Cortex of kidney (tissue), 1 donor: ENCODE measurements at places on chromosomes 5 and 9.

DNA sequence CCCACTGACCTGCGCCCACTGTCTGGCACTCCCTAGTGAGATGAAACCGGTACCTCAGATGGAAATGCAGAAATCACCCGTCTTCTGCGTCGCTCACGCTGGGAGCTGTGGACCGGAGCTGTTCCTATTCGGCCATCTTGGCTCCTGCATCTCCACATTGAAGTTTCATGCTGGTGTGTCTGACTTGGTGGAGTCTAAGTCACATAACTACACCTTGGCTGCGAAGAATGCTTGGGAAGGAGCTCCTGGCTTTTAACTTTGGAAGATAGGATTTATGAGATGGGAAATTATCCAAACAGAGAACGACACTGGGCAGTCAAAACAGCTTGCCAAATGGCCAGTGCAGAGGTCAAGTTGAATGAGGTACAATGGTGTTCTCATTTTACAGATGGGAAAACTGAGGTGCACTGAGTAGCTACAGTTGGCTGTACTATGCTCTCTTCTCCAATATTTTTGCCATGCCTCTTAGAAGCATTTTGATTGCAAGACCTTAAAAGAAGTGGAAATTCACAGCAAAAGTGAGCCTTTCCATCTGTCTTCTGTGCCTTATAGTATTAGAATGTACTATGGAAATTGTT is 36.7 kb downstream of the CCDC192 start:
- DNase-seq: no peak

DNA sequence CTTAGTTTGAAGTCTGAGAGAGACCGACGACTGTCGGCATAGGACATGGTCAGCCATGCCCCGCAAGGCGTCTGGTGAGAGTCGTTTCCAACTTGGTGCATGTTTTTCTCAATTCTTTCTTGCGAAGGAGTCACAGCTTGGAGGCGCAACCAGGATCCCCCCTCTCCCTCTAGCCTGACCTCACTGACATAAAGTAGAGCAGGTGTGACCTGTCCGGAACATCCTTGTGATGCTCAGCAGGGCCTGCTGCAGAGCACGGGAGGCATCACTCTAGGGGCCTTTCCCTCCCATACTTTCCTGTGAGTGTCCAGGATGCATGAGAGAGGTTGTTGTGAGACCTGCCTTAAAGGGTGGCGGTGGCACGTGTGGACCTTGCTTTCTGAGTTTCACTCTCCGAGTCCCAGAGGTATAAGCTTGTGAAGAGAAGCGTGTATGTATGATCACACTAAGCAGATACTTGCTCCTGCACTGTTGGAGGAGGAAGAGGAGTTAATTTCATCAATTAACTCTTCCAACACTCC is 5.0 kb downstream of the TENT4A start:
- no peak for DNase-seq

DNA sequence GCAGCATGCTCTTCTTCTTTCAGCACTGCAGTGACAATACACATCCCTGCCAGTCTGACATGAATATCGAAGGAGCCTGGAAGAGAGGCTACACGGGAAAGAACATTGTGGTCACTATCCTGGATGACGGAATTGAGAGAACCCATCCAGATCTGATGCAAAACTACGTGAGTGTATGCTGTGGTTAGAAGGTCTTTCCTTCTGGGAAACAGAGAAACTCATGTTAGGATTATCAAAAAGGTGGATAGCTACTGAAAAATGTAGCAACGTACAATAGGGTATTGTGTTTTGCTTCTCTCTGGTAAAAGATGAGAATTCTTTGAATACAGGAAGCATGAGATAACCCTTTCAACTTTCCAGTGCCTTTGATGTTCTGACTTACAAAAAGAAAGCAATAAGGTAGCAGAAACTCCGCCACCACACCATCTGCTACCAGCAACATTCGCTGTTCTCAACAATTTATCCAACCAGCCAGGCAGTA is 133.3 kb downstream of the PCSK5 start:
- DNase-seq: no peak

DNA sequence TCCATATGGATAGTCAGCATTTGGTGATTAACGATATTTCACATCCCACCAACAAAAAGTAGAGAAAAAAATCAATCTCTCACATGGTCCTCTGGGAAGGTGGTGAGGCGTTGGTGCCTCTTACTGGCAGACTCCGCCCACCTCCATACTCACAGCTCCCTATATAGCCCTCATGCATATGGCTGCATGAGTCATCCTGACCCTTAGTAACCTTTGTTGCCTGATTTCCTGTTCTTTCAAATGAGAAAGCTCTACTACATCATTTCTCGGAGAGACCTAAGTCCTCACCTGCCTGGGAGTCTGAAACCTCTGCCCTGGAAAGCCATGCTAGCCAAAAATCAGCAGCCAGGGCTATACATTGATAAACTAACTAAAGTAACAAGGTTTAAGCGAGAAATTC is 33.3 kb upstream of the ABCA1 start:
- DNase-seq: no peak

DNA sequence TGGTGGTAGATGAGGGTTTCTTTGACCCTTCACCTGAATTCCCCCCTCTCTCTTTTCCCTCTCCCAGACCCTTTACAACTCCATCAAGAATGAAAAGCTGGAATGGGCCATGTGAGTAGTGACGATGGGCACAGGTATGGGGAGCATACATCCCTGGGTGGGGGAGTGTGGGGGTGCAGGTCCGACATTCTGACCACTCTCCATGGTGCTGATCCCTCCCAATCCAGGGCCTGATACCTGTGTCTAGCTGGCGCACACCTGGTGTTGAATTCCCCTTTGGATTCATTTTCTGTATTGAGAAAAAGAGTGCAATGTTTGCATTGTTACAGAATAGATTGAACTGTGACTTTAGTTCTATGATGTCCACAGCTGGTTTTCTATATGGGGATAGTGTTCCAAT is 40.0 kb downstream of the PSD2 start:
- no peak for DNase-seq

DNA sequence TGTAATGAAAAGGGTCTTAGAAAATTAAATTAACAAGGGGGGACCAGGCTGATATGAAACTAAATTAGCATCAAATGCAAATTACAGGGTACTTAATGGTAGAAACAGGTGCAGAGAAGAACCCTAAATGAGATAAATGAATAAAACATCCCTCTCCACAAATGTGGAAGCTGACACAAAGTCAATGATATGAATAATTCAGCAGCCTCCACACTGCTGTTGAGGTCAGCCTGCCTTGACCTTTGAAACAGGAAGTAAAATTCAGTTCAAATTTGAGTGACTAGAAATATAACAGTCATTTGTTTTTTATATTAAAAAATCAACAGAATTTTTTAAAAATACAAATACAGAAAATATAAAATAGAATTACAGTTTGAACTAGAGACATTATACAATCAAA is 40.0 kb downstream of the EBF1 start:
- no peak for DNase-seq

- DNase-seq: no peak
Measured at GRCh38 chr9:36426945-36427344, 26.9 kb upstream of the RNF38 start.

DNA sequence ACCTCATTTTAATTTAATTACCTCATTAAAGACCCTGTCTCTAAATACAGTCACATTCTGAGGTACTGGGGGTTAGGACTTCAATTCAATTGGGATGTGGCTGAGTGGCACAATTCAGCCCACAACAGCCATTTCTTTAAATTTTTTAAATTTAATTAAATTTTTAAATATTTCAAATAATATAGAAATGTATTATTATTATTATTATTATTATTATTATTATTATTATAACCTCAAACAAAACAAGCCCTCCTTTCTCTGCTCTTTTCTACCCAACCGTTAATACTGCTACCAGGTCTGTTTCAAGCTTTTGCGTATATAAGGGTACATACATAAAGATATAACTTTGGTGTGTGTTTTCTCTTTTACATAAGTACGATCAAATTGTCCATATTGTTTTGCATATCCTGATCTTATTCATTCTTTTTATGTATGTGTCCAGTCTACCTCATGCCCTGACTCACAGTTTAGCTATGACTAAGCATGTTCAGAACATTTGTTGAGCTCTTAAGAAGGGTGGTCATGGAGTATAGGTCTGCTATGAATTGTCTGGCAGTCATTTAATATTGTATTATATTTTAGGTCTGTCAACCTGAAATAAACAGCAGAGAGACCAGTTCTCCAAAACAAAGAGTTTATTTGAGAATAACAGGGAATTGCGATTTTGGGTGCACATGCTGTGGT is 16.1 kb upstream of the RAB14 start:
- no peak for DNase-seq

DNA sequence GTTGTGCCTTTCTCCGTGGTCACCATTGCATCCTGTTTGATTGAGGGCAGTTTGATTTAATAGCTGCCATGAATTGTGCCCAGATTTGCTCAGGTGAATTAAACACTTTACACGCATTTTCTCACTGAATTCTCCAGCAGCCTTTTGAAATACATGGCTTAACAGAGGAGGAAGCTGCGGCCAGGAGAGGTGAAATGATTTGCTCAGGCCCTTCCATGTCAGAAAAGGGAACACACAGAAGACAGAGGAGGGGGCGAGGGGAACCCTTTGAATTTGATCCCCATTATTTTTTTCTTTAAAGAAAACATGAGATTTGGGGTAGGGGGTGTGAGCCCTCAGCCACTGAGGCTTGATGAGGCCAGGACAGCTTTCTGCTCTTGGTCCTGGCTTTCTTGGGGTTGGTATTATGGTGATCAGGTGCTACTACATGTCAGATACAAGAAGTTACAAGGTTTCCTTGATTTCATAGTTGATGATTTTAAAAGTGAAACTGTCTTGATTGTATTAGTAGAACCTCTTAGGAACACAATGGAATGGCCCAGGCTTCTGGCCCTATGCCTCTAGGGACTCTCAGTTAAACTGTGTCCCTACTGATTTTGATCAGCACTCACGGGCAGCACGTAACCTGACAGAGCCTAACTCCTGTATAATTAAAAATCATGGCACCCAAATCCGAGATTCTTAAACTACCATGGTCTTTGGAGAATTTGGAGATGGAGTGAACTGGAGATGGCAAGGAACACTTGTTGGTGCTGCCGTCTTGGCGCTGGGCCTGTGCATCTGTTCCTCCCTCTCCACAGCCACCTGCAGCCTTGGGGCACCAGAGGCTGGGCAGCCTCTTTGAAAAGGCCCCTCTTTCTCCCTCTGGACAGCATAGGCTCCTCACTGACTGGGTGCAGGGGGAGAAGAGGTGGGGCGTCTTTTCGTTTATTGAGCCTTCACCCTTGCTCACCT is 107.9 kb downstream of the TRIO start:
- DNase-seq: no peak

DNA sequence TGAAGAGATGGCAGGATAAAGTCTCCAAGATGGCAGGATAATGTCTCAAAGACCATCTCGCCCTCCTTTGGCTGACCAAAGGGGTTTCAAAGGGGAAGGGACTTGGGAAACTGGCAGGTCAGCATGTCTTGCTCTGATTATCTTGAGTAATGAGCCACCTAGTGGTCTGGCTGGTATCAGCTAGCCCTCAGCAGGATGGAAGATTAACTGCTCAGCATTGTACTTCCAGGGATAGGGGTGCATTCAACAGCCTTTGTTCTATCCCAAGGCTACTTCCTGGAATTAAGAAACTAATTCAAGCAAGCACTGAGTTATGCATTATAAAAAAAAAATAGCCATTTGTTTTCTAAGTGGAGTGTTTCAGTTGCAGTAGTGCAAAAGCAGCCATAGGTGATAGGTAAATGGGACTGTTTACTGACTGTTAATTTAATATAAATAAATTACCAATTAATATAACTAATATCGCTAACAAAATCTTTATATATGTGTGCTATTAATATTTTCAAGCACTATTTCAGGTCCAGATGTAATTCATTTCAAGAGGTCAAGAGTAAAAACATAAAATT is 555.5 kb downstream of the CDH9 start:
- no peak for DNase-seq

DNA sequence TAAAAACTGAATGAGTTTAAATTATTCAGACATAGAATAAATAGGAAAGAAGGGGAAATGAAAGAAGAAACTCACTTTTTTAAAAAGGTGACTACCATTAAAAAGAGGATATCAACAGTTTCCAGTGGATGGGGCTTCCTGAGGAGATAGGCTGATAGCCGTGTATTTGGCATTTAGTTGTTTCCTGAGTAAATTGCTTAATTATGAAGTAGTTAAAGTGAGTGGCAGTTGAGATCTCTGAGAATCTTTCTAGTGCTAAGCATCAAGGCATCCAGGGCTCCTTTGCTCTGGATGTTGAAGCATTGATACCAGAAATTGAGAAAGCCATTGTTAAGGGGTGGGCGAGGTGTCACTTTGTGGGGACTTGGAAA is 2.7 kb downstream of the TNFAIP8 start:
- DNase-seq: no peak

GRCh38 chr9:90085633-90086032 is 480.8 kb downstream of the GADD45G start:
- no peak for DNase-seq

GRCh38 chr5:172413601-172414171 is 40.6 kb downstream of the SH3PXD2B start:
- DNase-seq: no peak

DNA sequence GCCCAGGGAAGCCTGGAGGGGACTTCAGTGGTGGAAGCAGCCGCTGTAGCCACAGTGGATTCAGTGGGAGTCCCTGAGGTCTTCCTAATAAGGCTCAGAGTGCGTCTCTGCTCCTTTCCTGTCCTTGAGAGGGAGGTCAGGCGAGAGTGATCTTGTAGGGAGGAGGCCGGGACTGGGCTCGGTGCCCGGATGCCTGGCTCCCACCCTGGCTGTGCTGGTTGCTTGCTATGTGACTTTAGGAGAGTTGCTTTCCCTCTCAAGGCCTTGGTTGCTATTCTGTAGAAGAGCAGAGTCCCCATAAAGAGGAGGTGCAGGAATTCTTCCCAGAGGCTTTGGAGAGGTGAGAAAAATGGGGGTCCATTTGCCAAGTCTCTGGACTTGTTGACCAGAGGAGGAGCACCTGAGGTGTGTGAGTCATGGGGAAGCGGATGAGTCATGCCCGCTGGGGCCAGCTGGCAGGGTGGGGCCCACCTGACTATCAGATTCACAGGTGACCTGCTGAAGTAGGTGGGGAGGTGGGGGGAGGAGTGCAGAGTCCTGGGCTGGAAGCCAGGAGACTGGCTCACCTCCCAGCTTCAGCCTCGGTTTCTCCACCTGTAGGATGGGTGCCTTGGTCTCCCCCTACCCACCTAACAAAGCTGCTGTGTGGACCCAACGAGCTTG is 13.8 kb downstream of the GSN start:
- DNase-seq: no peak

GRCh38 chr9:91483835-91484234 is 60.2 kb upstream of the NFIL3 start:
- no peak for DNase-seq

GRCh38 chr9:135130207-135130976 is 42.9 kb downstream of the OLFM1 start:
- no peak for DNase-seq

DNA sequence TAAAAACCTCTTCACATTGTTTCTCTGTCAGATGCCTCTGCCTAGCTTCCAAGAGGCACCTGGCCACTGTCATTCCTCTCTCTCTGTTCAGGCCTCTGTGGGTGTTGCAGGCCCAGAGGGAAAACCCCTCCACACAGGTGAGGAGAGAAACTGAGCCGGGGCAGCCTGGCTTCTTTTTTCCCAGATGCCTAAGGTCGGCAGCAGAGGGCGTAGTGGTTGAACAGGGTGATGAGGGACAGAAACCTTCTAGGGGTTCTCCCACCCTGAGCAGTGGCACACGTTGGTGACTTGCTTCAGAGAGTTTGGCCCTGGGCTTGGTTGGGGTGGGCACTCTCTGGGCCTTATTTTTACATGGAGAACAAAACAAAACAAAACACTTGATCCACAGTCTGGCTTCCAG is 12.2 kb downstream of the IL9 start:
- DNase-seq: no peak

- DNase-seq: no peak
Measured at GRCh38 chr9:89234205-89235067, 55.8 kb upstream of the SHC3 start.

- DNase-seq: no peak
Measured at GRCh38 chr5:94397508-94397907, 220.9 kb downstream of the KIAA0825 start.
